ENCODE measurements at places on chromosomes 4 and X.

- no peak for DNase-seq
Measured at GRCh38 chrX:31291131-31291530, 219.3 kb upstream of the FTHL17 start.

DNA sequence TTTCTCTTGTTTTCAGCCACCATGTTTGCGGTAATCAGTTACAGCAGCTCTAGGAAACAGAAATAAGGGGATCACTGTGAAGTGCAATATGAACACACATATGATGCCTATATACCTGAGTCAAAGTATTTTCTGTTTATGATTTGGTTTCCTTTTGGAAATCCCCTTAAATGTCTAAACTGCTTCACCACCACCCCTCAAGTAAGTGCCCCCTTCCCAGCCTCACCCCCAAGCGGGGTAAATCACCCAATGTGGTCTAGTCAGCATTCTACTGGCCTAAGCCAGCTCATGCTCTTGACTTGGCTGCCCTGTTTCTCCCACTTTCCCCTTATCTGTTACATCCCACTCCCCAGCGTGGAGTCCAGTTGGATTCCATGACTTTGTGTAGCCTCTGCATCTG is 176.5 kb downstream of the QDPR start:
- no peak for DNase-seq

DNA sequence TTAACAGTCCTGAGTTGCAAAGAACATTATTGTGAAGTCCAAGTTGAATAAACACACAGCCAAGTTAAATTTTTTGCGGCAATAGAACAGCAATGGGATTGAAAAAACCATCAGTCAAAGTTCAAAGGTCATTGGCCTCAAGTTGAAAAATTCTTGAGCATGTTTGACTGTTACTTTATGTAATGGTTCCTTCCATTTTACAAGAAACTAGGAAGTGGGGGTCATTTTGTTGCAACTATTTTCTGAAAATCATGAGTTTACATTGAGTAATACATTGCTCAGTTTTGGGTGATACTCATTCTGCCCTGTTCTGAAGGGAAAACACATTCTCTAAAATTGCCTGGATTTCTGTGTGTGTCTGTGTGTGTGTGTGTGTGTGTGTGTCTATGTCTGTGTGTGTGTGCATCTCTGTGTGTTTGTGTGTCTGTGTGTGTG is 5.2 kb upstream of the IRF2 start:
- DNase-seq: no peak

DNA sequence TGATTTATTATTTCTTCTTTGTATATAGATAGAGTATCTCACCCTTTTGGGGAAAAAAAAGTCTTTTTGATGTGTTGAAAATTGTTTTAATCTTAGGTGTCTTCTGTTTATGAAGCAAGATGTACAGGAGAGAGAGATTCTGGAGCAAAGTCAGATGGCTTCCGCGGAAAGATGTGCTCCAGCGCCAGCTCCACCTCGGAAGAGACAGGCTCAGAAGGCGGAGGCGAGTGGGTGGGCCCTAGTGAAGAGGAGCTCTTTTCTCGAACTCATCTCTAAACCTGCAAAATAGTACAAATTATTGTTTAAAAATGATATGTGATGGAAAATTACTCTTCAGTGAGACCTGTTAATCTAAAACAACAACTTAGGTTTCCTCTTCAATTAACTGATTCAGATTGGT is 28.9 kb upstream of the TBC1D14 start:
- no peak for DNase-seq

DNA sequence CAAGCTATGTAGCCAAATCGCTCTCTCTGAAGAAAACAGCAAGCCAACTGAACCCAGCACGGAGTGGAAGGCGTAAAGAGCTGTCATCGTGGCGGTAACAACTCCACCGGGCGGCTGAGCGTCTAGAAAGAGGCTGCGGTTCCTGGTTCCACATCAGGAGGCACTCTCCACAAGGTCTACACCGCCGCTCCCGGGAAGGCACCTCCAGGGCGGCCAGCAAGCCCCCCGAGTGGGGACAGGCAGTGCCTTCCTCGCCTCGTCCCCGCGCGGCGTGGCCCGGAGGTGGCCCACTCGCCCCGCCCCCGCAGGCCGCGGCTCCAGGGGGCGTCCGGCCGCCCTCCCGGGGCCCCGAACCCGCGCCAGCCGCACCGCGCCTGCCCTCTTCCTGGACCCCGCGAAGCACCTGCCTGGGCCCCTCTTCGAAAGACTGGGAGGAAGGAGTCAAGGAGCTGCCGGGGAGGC is 755 bp downstream of the KLHL8 start:
- peak; percentile 19 for DNase-seq

GRCh38 chrX:115413246-115413878 is 123.8 kb downstream of the LUZP4 start:
- no peak for DNase-seq

Measured in activated CD8-positive, alpha-beta memory T cell treated with anti-CD3 and anti-CD28 coated beads for 4 hours (primary cell).